ENCODE measurements at places on chromosomes 3 and 15.

GRCh38 chr3:99949956-99950670 is 132.5 kb downstream of the CMSS1 start:
- DNase-seq, result no peak

GRCh38 chr15:59668556-59668955 is 11.2 kb upstream of the GTF2A2 start:
- DNase-seq, result no peak

- no peak for DNase-seq
Measured at GRCh38 chr3:170766253-170766652, 103.7 kb downstream of the RPL22L1 start.

DNA sequence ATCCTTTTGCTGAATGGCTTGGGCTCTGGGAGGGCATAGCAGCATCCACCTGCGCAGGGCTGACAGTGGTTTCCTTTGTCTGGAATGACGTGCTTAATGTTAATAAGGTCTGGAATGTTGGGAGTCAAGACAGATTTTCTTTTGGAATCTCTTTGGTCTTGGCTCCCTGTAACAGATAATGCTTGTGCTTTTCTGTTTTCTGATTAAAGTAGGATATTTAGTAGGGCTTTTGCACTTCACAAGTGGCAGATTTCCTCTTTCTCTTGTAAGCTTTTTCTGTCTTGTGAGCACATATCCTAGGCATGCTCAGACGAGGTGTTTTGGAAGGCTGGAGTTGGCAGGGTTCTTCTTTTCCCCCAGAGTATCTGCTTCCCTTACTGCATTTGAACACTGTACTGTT is 189.6 kb downstream of the GHSR start:
- DNase-seq, result no peak

Measured in HFF-Myc (cell line).